ENCODE measurements at places on chromosomes 5 and 9.
A peak's percentile ranks its signal among the peaks of the same experiment; 100 is the strongest.

- no peak overlapping the region for H3K4me3 ChIP-seq
- H3K4me1 ChIP-seq = peaks cover 3% of the 10 kb centered on the region
- DNase-seq = peak; percentile 85
These were observed 18.5 kb upstream of the TCERG1 start for GRCh38 chr5:146428658-146429057.

GRCh38 chr5:142748132-142748531, 22.0 kb upstream of the ARHGAP26 start:
- no peaks in the 10 kb centered on the region for H3K36me3 ChIP-seq
- H3K4me3 ChIP-seq = no peak overlapping the region
- H3K27me3 ChIP-seq = no peaks in the 10 kb centered on the region
- no peak for DNase-seq

- DNase-seq = no peak
- H3K27ac ChIP-seq = no peak overlapping the region
- peak overlapping the region; percentile 21 for H3K4me3 ChIP-seq
- no peaks in the 10 kb centered on the region for H3K36me3 ChIP-seq
- peaks cover 3% of the 10 kb centered on the region for H3K4me1 ChIP-seq
- H3K27me3 ChIP-seq = no peaks in the 10 kb centered on the region
These were observed 107.4 kb upstream of the LARP1 start for GRCh38 chr5:154647761-154648145.

DNA sequence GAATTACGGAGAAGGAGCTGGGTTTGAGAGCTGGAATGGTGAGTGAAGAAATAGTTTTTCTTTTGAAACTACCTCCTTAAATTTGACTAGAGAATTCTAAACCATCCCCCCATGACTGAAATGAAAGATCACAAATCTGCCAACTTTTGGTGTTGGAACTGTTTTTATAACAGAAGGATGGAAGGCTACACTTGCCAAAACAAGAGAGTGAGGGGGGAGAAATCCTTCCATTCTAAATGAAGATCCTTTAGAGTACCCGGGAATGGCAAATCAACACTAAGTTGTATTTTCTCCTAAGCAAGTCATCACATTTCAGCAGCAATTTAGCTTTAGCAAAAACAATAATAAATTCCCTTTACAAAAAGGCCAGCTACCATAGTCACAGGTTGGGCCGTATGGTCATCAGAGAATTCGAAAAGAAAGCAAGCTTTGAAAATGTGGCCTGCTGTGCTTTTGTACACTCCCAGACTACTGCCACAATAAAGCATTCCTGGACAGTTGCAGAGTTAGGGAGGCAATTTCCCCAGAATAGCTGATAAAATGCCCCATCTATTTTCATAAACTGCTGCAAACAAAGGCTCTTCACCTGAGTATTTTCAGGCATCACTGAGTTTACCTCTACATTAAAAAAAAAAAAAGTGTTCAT, 25.0 kb upstream of the FREM1 start:
- H3K36me3 ChIP-seq = no peaks in the 10 kb centered on the region
- no peaks in the 10 kb centered on the region for H3K4me1 ChIP-seq

DNA sequence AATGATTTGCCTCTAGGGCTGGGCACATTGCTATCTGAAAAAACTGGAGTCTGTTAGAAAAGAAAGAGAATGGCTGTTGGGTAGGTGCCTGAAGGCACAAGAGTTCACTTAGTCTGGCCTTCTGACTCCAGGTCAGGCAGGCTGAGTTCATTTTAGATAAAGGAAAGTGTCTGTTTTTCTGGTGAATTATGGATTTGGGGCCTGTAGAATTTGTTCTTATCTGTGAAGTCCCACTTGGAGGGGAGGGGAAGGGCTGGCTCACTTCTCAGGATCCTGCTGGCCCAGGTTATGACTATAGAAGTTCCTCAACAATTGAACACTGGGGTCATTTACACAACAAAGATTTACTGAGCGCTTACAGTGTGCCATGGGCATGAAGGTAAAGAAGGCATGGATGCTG, 11.5 kb upstream of the SEPTIN8 start:
- no peak for DNase-seq
- H3K27ac ChIP-seq = no peak overlapping the region
- H3K4me1 ChIP-seq = no peaks in the 10 kb centered on the region
- no peaks in the 10 kb centered on the region for H3K27me3 ChIP-seq
- no peaks in the 10 kb centered on the region for H3K36me3 ChIP-seq
- H3K4me3 ChIP-seq = no peak overlapping the region

- H3K27me3 ChIP-seq = no peaks in the 10 kb centered on the region
- no peak overlapping the region for H3K4me3 ChIP-seq
- no peak for DNase-seq
- H3K36me3 ChIP-seq = no peaks in the 10 kb centered on the region
- no peaks in the 10 kb centered on the region for H3K4me1 ChIP-seq
These were observed 62.1 kb downstream of the DCP2 start for GRCh38 chr5:113038714-113039113.

- no peak overlapping the region for H3K4me3 ChIP-seq
- no peaks in the 10 kb centered on the region for H3K36me3 ChIP-seq
- H3K4me1 ChIP-seq = no peaks in the 10 kb centered on the region
These were observed 31.0 kb upstream of the SLC1A3 start for GRCh38 chr5:36575361-36575781.

- H3K4me1 ChIP-seq = no peaks in the 10 kb centered on the region
- no peak overlapping the region for H3K4me3 ChIP-seq
- no peak overlapping the region for H3K27ac ChIP-seq
- DNase-seq = no peak
- H3K27me3 ChIP-seq = peaks cover 3% of the 10 kb centered on the region
- no peaks in the 10 kb centered on the region for H3K36me3 ChIP-seq
These were observed 86.3 kb upstream of the SEMA6A start for GRCh38 chr5:116660929-116661328.

DNA sequence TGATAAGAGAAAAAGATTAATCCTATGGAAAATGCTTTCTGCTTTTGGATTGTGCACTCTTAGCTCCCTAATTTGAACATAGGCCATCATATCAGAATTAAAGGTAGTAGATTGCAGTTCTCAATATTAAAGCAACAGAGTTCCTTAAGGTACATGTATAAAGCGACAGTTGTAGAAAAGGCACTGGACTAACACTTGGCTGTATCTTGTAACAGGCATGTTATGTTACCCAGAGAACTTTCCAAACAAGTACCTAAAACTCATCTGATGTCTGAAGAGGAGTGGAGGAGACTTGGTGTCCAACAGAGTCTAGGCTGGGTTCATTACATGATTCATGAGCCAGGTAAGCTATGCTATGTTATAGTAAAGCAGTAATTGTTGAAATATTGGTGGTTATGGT, 3.3 kb upstream of the SECISBP2 start:
- no peaks in the 10 kb centered on the region for H3K27me3 ChIP-seq
- H3K4me3 ChIP-seq = no peak overlapping the region
- DNase-seq = no peak
- H3K27ac ChIP-seq = no peak overlapping the region
- no peaks in the 10 kb centered on the region for H3K36me3 ChIP-seq

DNA sequence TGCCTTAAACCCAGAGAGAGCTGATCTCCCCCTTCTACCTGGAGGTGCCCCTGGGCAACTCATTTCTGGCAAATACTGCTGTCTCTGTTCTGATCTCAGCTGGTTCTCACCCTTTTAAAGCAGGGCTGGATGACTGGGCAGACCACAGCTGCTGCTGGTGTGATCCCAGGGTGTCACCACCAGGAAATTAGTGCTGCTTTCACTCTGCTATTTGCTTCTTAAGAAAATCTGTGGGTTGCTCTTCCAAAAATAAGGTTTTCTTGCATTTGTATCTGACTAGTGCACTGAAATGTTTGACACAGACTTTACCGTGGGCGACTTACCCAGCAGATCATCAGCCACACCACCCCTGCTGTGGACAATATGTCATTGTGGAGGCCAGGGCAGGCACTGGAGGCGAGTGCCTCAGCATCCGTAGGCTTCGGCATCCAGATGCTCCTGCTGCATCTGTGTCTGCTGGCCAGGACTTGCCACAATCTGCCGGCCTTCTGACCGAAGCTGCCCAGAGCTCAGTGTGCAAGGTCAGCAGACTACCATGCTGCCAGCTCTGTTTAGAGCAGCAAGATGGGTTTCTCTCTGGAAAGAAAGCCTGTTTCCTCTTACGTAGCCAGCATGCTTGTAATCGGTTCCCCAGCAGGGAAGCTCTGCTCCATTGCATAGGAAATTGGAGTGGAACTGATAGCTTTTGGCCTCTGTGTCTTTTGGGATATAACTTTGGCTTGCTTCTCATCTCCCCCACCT, 13.6 kb downstream of the ARHGAP26 start:
- H3K36me3 ChIP-seq = no peaks in the 10 kb centered on the region
- no peak for DNase-seq
- H3K27me3 ChIP-seq = no peaks in the 10 kb centered on the region

GRCh38 chr9:95218773-95219172, 98.7 kb downstream of the FANCC start:
- no peak overlapping the region for H3K4me3 ChIP-seq
- no peaks in the 10 kb centered on the region for H3K27me3 ChIP-seq

GRCh38 chr5:140631036-140631417, 1.9 kb downstream of the CD14 start:
- H3K27ac ChIP-seq = no peak overlapping the region
- DNase-seq = no peak
- H3K4me1 ChIP-seq = no peaks in the 10 kb centered on the region
- H3K36me3 ChIP-seq = no peaks in the 10 kb centered on the region
- no peak overlapping the region for H3K4me3 ChIP-seq
- H3K27me3 ChIP-seq = no peaks in the 10 kb centered on the region

Measured in prostate gland (tissue), 2 donors.